Activated CD4-positive, alpha-beta T cell treated with anti-CD3 and anti-CD28 coated beads, Interleukin-2, Interleukin-4, amounts not matched to agents 100 ng/mL and 50 ng/mL, durations not matched to agents 16 hours and 8 hours (primary cell): ENCODE measurements at places on chromosomes 3 and 15.

GRCh38 chr3:104176706-104177105, 1190.0 kb upstream of the ALCAM start:
- DNase-seq, result no peak

GRCh38 chr3:50195501-50196252, 4.3 kb downstream of the GNAT1 start:
- no peak for DNase-seq

DNA sequence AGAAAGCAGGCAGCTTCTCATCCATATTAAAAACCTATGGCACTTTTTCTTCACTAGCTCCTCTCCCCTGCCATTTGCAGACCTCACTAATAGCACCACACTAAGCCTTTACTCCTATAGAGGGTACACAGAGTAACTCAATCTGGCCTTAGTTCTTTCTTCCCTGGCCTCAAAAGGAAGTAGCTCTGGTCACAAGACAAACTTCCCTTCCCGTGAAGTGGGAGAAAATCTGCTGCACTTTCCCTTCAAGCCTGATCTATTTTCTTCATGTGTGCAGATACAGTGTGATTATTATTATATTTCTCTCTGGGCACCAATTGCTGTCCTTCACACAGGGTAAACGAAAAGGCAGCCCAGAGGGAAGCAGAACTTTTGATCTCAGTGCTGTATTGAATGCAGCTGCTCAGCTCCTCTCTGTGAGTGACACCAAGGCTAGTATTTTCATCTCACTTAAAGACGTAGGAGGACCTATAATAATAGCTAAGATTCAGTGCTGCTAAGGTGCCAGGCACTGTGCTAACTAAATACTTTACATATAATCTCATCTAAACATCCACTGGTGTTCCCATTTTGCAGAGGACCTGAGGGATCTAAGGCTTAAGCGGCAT, 61.9 kb upstream of the RASGRP1 start:
- no peak for DNase-seq

- no peak for DNase-seq
These were observed 330.6 kb upstream of the TLE3 start for GRCh38 chr15:70428211-70428822.

DNA sequence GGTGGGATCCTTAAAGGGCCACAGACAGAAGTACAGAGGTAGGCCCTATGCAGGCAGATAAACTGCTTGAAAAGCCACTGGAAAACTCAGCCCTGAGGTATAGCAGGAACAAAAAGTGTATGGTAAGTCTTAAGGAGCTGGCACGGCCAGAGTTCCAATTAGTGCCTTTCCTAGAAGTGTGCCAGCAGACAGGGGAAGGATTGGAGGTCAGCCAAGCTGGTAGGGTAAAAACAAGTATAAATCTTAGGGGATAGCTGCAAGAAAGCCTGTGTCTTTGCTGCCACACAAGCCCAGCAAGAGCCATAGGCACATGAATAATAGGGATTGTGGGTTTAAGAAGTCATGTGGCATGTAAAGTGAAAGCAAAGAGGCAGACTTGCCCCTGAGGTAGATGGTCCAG, 582.5 kb downstream of the PLOD2 start:
- DNase-seq, result no peak

DNA sequence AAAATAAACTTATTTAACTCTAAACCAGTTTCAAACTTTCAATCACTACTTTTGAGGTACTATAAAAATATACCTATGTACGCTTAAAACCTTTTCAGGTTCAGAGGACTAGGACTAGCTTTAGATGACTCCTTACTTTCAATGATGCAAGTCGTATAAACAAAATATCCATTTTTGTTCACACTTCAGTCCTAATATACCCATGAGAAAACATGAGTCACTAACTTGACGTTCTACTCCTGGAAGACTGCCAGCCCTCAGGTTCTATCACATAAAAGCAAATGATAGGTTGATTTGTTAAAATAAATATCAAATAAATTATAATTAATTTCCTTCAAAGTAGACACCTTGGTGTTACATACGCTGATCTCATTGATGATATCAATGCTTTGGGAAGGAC, 10.6 kb upstream of the P3H2 start:
- no peak for DNase-seq
